ENCODE measurements at places on chromosomes 3 and 15.

DNA sequence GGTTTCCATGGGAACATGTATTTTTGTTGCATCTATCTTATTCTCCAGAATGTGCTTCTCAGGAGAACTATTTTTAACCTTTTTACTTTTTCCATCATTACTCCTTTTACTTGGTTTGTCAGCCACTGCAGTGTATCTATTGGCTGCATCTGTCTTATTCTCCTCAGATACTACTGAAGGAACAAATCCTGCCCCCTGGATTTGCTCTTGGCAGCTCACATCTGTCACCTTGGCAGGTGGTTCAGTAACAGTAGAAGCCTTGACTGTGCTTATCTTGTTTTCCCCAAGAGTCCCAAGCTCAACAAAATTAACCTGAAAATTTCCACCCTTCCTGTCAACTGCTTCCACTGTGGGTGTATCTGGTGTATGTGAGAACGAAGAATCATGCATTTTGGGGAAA is 106.0 kb downstream of the MAP4 start:
- no peak for DNase-seq

DNA sequence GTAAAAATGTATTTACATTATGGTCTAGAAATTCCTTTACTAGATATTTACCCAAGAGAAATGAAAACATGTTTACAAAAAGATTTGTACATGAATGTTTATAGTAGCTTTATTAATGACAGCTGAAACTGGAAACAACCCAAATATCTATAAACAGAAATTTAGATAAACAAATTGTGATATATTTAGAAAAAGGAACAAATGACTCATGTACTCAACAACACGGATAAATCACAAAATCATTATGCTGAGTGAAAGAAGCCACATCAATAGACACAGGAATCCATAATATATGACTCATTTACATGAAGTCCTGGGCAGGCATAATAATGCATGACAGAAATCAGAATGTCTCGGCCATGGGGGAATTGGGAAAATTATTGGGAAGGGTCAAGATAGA is 1020.2 kb downstream of the SQOR start:
- no peak for DNase-seq

DNA sequence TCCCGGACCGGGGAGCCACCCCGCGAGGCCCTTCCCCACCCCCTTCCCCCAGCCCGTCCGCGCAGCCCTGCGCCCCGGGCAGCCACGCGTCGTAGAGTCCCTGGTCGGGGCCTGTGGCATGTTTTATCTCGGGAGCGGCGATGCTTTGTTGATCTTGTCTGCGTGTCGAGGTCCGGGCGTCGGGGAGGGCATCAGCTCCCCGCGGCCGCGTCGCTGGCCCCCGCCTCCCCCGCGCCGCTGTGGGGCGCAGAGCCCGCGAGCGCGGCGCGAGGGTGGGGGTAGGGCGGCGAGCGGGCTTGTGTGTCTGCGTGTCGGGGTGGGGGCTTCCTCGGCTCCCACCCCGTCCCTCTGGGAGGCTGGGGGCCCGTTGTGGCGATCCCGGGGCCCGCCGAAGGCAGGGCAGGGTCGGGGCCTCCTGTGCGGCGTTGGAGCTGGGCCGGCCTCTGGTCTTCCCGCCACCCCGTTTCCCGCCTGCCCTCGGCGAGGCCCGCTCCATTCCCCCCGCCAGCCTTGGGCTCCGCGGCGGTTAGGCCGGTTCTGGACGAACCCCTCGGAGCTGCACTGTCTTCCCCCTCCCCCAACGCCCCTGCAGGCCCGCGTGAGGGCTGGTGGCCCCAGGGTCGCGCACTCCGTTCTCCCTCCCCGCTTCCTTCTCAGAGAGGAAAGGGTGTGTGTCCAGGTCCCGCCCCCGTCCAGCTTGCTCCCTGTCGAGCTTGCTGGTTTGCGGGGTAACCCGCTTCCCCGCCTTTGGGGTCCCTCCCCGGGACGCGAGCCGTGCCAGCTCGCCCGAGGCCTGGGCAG is 695 bp downstream of the GMPS start:
- DNase-seq = peak; percentile 35

DNA sequence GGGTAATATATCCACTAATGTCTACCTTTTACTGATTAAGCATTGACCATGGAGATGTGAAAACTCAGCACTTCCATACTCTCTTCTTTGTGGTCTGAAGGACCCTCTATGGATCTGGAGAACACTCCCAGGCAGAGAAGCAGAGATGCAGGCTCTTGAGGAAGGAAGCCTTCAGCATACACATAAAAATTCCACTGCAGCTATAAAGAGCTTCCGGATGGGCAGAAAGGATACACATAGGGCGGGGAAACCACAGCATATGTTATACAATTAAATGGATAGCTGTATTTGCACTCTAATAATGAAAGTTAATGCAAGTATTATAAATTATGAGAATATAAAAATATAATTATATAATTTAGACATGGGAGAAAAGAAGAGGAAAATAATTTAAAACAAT is 1258.2 kb upstream of the ALCAM start:
- DNase-seq = no peak

- no peak for DNase-seq
Measured at GRCh38 chr3:157354722-157355121, 81.9 kb upstream of the PTX3 start.

GRCh38 chr3:36763850-36764703 is at the start of gene DCLK3:
DCLK3 (minus strand) TSS chr3:36764553; CDS start chr3:36764263, 290 bp downstream.
- no peak for DNase-seq

DNA sequence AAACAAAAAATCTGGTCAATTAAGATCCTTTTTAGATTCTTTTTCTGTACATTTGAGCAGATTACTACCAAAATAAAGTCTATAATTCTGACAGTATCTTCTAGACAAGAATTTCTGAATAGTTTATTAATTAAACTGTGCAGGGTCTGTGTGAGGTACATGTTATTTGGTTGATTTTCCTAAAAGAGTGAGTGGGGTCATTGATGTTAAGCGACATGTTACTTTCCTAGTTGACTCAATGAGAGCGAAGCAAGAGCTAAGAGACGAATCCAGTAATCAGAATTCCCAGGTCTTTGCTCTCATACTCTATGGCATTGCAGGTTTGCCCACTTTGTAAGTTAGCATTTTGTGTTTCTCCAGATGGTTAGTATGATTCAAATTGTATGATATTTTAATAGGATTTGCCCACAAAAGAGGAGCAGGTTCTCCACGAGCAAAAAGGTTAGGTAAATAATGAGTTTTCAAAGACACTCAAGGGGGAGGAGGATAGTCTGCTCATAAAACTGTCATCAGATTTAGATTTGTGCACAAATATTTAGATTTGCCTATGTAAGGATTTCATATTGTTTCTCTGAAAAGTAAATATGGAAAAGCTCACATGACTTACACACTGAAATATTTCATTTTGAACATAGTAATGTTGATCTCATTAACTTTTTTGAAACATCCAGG is 217.2 kb upstream of the CGNL1 start:
- no peak for DNase-seq

DNA sequence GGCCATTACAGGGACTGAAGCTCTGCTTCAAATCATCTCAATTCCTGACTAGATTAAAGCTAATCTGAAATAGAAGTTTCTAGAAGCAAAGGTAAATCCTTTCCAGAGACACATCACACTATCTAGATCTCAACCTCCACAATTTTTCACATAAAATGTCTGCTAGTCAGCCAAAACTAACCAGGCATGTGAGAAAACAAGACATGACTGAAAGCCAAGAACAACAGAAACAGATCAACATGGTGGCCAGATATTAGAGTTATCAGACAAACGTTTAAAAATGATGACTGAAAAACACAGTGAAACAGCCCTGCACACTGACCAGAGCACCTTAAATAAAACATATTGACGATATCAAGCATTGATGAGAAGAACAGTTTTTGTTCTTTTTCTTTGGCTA is 59.1 kb downstream of the SUMF1 start:
- no peak for DNase-seq

- DNase-seq = no peak
Measured at GRCh38 chr3:78277801-78278200, 1237.9 kb downstream of the ROBO2 start.
